ENCODE measurements at places on chromosomes 5 and 9.

GRCh38 chr9:136860529-136860928 is 5.6 kb downstream of the EDF1 start:
- DNase-seq, result no peak

- no peak for DNase-seq
Measured at GRCh38 chr5:147360816-147361215, 126.0 kb downstream of the STK32A start.

GRCh38 chr5:131640043-131640856 is 5.2 kb upstream of the RAPGEF6 start:
- DNase-seq, result no peak

- no peak for DNase-seq
Measured at GRCh38 chr5:50963971-50964745, 297.7 kb downstream of the PARP8 start.

DNA sequence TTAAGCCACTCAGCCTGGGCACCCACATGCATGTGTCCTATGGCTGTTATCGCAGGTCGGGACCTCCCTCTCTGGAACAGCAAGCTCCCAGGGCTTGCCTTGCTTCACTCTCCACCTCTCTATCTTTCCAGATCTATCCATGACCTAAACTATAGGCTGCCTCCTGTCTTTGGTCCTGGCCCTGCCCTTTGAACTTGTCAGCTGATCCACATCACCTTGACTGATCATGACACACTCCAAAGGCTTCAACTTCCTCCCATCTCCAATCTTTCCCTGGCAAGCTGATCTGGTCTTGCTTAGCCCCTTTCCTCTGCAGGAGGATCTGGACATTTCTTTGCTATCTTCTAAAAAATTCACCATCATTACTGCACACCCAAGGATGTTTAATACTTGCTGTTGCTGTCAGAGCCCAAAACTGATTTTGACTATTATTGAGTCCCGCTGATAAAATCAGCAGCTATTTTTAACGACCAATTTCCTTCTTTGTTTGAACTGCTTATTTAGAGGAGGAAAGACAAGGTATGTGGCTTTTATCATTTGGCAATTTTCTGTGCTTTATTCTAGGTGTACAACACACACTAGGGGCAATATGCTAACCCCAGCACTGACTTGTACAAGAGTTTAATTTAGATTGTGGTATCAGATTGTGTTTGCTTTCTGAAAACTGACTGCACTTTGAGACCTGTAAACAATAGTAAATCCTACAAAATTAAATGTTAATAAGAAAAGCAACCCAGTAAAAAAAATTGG is 33.5 kb downstream of the CARTPT start:
- DNase-seq, result no peak

Data from activated CD4-positive, alpha-beta T cell treated with anti-CD3 and anti-CD28 coated beads, Interleukin-2, Interleukin-4, amounts not matched to agents 100 ng/mL and 50 ng/mL, durations not matched to agents 16 hours and 8 hours (primary cell).